ENCODE measurements at places on chromosomes 5 and 9.

DNA sequence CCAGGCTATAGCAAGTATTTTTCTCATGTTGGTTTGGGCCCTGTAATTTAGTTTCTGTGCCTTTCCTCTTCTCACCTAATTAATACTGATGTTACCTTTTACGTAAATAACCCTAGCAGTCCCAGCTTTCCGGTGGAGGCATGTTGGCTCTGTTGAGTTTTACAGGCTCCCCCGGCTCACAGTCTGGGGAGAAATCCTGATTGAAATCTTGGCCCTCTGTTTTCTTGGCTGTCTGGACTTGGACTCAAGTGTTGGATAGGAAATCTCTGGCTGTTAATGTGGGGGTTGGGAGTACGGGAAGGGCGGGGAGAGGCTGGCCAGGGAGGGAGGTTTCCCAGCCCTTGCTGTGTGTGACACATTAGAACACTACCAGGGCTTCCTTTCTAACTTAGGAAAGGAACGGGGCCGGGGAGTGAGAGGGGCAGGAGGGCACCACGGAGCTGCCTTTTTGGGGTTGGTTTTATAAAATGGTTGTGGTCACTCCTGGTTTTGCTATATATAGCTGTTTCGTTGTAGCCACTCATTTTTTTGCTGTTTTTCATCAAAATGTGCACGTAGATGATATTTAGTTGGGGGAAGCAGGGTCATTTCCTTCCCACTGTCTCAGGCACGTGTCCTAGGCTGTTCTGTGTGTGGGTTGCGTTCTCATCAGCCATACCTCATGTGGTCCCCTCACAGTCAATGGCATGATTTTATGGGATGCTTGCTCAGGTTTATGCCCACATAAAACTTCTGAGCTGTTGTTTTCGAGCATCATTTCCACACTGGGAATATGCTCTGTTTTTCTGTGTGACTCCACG lies 11.0 kb downstream of the TRIO start:
- no peak for DNase-seq

GRCh38 chr5:52148679-52149078 lies 639.0 kb upstream of the ITGA1 start:
- no peak for DNase-seq

GRCh38 chr5:167709625-167710024 lies 581.8 kb upstream of the WWC1 start:
- no peak for DNase-seq

GRCh38 chr9:108852079-108852478 lies 3.7 kb downstream of the ACTL7B start:
- DNase-seq = no peak

DNA sequence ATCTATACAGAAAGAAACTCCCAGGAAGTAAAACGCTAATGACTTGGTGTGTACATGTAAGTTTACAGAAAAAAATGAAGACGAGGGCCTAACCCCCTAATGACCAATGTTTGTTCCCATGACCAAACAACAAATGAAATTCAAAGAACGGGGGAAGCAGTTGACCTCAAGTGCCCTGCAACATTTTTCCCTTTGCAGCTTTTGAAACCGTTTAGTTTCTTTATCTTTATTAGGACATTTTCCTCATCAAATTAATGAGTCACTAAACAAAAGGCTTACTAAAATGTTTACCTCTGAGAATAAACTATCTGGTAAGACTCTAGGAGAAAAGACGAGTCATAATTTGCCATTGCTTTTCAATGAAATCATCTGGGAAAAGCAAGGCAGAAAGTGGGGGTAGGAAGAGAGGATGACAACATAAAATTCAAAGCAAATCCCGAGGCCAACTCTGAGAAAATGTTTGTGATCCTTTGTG lies 57.4 kb downstream of the LHFPL2 start:
- no peak for DNase-seq

- DNase-seq = no peak
Observed at GRCh38 chr9:35414889-35415288, 75.0 kb upstream of the RUSC2 start.

DNA sequence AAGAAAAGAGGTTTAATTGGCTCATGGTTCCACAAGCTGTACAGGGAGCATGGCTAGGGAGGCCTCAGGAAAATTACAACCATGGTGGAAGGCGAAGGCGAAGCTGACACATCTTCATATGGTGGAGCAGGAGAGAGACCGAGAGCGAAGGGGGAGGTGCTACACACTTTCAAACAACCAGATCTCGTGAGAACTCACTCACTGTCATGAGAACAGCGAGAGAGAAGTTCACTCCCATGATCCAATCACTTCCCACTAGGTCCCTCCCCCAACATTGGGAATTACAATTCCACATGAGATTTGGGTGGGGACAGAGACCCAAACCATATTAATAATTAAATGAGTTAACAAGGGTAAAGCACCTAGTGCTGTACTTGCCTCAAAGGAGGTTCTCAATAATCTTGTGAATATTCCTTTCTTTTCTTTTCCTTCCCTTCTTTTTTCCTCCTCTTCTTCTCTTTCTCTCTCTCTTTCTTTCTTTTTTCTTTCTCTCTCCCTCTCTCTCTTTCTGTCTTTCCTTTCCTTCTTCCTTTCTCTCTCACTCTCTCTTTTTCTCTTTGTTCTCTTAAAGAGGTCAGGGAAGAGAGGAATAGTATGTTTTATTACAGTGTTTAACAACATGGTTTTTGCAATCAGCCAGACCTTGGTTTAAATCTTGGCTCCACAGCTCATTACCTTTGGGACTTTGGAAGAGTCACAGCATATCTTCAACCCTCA lies 29.0 kb downstream of the TNFSF15 start:
- no peak for DNase-seq

DNA sequence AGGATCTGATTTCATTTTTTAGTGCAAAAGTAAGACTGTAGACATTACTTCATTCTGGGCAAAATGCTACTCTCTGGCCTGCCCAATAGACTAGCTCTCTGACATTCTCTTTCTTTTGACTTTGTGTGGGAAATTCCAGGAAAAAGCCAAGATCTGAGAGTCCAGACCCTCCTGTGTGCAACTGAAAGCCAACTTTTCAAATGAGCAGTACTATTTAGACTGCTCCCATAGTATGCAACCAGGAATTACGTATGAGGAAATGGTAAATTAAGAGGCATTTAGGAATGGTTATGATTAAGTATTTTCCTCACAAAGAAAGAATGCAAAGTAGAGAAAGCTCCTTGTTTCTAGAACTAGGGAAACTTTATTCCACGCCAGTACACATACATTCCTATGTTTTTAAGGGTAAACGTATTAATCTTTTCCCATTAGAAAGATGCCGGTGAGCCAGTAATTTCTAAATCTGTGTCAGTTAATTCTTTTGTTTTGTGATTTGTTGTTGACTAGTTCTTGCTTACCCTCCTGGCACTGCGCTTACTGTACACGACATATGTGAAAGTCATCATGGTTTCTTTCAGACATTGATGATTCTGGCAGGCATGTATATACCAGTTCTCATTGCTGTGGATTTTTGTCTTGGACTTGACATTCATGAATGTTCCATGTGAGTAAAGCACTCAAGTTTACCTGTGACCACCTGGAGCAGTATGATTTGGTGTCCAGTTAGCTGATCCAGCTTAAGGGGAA lies 56.0 kb downstream of the AOPEP start:
- DNase-seq = no peak

GRCh38 chr5:65903581-65903980 lies 22.8 kb upstream of the ERBIN start:
- no peak for DNase-seq

DNA sequence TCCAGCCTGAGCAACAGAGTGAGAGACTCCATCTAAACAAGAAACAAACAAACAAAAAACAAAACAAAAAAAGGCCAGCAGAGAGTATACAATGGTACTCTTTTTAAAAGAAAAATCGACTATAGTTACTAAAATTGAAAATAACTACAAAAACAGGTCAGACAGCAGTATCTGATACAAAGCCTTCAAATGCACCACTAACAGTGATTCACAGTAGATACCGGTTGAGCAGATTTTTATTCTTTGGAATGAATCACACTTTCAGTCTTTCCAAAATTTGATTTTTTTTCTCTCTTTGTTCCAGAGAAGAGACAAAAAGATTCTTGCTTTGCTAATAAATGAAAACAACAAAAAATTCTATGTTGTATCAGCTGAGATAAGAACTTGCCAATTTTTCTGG lies 36.9 kb downstream of the ROR2 start:
- no peak for DNase-seq

DNA sequence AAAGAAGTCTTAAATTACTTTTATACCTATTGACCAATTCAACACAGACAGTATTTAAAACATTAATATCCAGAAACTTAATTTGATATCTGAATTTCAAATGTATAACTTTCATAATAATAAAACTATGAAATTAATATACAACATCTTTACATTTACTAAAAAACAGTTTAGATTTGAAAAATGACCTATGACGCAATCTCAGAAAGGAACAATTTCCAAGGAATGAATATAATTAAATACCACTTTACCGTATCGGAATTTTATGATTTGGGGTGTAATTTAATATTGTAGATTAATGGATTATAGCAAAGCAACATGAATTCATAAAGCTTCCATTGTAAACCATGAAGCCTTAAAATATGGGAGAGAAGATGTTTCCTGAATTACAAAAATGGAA lies 321.5 kb upstream of the TRPM3 start:
- no peak for DNase-seq

DNA sequence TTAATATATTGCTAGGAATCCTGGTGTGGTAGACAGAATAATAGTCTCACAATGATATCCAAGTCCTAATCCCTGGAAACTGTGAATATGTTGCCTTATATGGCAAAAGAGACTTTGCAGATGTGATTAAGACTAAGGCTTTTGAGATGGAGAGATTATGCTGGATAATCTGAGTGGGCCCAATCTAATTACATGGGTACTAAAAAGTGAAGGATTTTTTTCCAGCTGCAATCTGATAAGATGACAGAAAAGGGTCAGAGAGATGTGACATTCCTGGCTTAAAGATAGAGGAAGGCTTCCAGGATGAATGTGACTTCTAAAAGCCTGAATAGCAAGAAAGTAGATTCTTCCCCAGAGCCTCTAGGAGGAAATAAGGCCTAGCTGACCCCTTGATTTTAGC lies 80.7 kb upstream of the MPDZ start:
- DNase-seq = no peak

DNA sequence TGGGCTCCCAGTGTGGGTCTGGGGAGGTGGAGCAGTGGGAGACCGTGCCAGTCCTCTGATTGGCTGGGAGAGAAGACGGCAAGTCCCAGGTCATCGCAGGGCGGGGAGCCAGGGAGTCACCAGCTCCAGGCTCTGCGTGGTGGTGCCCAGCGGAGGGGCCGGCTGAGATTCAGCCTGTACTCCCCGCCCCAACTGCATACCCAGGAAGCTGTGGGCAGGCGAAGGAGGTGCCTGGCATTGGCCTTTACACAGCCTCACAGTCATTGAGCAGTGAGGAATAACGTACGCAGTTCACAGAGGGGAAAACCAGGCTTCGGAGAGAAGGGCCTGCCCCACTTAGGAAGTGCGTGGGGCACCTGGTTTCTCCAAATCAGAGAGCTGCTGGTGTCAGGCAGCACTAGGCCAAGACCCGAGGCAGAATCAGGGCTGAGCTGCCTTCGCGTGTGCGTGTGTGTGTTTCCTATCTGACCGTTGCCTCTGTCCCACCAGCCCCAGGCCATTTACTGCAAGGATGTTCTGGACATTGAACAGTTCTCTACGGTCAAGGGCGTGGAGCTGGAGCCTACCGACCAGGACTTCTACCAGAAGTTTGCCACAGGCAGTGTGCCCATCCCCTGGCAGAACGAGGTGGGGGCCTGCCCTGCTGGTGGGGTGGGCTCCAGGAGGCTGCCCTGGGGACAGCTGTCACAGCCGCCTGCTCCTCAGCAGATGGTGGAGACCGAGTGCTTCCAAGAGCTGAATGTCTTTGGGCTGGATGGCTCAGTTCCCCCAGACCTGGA lies 6.2 kb upstream of the PRR7 start:
- peak; percentile 48 for DNase-seq

- no peak for DNase-seq
Observed at GRCh38 chr9:128912270-128912853, 8.4 kb upstream of the PHYHD1 start.

GRCh38 chr5:122421374-122422079 lies 109.5 kb downstream of the SNCAIP start:
- DNase-seq = no peak

- no peak for DNase-seq
Observed at GRCh38 chr5:122295138-122295537, 16.9 kb upstream of the SNCAIP start.

- DNase-seq = no peak
Observed at GRCh38 chr5:891117-891836, 1.3 kb downstream of the BRD9 start.

- no peak for DNase-seq
Observed at GRCh38 chr5:141362719-141363118, 1.2 kb upstream of the PCDHGA5 start.

DNA sequence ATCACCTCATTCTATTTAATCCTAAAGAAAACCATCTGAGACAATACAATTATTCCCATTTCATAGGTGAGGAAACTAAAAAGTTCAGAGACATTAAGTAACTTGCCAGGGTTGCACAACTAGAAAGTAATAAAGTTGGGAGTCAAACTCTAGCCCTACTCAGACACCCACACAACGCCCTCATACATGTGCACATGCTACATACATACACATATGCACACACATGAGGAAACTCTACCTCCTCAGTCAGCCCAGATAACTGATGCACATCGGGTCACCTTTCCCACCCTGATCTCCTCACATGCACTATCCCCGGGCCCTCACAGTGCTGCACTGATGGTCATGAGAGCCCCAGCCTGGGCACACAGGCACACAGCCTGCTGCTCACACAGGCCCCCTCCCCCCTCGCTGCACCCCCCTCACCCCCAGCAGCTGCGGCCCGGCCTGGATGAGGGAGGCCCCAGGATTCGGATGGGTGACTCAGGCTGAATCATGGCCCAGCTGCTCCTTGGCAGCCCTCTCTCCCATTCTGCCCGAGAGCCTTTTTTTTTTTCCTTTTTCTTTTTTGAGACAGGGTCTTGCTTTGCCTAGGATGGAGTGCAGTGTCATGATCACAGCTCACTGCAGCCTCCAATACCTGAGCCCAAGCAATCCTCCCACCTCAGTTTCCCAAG lies 5.0 kb upstream of the GPRIN1 start:
- no peak for DNase-seq

DNA sequence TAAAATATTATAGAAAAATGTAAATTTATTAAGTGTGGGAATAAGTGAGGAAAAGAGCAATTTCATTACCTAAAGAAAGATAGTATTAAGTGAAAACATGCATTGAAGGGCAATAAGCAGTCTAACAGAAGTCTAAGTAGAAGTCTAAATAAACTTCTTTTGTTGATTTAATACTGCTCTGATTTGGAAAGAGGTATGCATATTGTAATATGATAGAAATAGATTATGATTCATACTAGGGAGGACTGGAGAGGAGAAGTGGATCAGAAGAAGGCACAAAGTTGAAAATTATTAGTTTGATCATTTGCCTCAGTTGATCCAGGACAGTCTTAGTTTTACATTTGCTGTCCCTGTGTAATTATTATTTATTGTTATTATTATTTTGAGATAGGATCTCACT lies 6.6 kb upstream of the ERBIN start:
- no peak for DNase-seq

DNA sequence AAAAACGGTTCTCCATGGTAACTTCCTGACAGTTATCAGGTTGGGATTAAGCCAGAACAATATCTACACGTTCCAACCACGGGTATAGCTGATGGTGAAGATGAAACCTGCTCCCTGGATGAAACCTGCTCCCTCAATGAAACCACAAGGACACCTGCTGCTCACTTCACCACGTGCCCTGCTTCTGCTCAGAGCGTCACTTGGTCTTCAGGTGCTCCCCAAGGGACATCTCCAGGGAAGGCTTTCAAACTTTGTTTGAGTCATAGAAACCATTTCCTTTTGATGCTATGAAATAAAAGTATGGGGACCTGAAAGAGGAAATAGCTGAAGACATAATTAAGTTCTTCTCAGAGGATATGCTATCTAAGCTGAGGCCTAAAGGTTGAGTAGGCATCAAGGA lies 242.4 kb downstream of the MED10 start:
- no peak for DNase-seq
